Bronchus fibroblast of lung (primary cell): ENCODE measurements at places on chromosomes 5 and 9. TPM values are rescaled to one million over a fixed set of nuclear protein-coding genes. Genes with fewer than 3 reads are reported as not detected.

Gene EGR1
- total RNA-seq, result 17.3 and 17.4 TPM in 2 replicates

Gene ENTR1
- total RNA-seq, result 43.0 and 45.2 TPM in 2 replicates

Gene SLC28A3
- 0.15 and 0.17 TPM in 2 replicates for total RNA-seq

Gene GRM6
- not detected in 2 replicates for total RNA-seq

Gene PCDHGA9
- 1.7 and 1.9 TPM in 2 replicates for total RNA-seq

Gene GPR151
- not detected in 2 replicates for total RNA-seq

Gene ODF2
- 41.8 and 44.0 TPM in 2 replicates for total RNA-seq

Gene GARNL3
- 2.4 TPM in 2 replicates for total RNA-seq

Gene PCDHB13
- under 0.01 TPM in 2 replicates for total RNA-seq
